ENCODE measurements at places on chromosomes 12 and 14.

DNA sequence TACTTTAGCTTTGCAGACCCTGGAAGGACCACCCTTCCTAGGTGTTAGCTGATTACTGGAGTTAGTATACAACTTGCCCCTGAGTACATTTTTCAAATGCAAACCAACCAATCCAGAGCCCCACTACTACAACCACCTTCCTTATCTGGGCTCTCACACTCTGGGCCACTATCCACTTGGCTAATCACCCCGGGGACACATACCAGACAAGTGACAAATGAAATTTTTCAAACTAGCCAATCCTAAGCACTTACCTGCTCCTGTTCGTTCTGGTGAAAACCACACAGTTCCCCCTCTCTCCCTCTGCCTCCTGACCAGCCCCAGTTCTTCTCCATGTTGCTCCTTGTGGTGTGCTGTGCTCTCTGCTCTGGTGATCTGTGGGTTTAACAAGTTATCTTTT is 140.4 kb downstream of the CNTN1 start:
- no peak for DNase-seq

GRCh38 chr14:102500713-102501112 is 8.9 kb downstream of the ANKRD9 start:
- DNase-seq, result no peak

DNA sequence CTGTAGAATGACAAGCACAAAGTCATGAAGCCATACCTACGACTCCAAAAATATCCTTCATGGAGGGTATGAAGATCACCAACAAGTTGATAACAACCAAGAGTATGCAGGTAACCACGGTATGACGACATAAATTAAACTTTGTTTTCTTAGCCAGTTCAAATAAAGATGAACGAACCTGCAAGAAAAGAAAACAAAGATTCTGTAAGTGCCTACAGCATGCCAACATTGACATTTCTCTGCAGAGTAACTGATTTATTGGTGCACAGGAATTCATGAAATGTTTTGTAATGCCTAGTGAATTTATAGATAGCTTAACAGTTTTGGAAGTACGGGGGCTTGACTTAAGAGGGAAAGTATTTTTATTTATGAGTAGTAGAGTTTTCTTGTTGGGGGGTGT is 71.0 kb downstream of the SLC38A1 start:
- no peak for DNase-seq

- DNase-seq, result no peak
Observed at GRCh38 chr12:98955284-98955683, 310.2 kb downstream of the APAF1 start.

- DNase-seq, result peak; percentile 85
Observed at GRCh38 chr12:124916374-124917134, 2.1 kb upstream of the UBC start.

DNA sequence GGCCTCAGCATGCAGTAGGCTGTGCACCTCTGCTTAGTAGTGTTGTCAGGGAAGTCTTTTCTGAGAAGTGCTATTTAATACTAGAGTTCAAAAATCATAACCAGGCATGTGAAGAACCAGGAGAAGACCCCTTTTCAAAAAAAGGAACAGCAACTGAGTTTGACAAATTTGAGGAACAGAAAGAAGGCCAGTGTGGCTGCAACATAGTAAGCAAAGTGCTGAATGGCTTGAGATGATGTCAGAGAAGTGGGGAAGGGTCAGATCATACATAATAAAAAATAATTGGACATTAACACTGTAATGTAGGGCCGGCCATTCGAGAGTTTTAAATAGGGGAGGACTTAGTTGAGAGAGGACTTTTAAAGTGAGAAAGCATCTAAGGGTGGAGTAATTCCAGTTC is 11.1 kb upstream of the CNTN1 start:
- DNase-seq, result no peak

Data from putamen (tissue), 1 donor.